RPMI8226 (cell line): ENCODE measurements at places on chromosomes 16 and 17.
A peak's percentile ranks its signal among the peaks of the same experiment; 100 is the strongest.

DNA sequence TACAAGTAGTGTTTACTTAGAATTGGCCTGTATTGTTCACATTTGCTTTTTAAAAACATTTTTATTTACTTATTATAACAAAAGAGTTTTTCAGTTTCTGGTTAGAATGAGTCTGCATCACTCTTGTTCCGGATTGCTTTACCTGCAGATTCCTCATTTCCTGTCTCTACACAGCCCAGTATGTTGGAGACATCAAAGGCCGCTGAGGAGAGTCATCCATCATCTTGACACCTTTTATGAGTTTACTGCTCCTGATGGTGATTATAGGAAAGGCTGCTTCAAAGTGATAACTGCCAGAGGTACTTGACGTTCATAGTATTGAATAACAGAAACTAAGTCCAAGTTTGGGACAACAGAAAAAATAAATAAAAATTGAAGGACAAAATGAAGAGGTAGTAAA is 490.5 kb upstream of the CA10 start:
- no peak for DNase-seq

DNA sequence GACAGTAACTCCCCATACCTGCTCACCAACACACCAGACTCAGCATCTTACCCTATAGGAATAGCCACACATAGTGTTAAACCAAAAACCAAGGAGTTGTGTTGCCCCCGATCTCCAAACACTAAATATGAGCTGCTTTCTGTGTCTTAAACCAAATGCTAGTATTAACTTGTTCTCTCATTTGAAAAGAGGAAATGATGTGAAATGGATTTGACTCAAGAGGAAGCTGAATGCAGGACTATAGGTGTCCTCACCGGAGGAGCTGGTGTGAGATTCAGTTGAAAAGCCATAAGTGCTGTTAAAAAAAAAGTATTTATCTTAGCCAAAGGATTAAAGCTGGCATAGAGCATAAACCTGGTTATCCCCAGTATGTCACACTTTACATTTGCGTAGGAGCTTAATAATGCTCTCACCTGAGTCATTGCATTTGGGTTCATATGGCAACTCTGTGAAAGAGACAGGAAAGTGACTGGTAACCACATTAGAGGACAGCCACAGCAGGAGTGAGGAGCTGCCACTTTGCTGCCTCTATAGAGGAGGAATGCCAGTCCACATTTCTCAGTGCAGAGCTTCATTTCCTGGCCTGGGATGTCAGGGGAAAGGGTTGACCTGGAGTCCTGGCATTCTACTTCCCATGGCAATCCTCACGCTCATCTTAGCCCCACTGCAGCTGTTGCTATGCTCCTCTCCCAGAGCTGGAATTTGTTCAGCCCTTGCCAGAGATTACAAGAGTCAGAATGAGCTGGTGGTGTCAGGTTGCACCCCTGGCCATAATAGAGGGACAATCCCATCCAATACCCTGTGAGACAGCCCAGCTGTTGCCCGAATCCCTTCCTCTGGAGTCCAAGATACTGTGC is 143.3 kb upstream of the ANKFN1 start:
- no peak for DNase-seq

GRCh38 chr16:704552-705380 is 835 bp downstream of the FBXL16 start:
- no peak for DNase-seq

DNA sequence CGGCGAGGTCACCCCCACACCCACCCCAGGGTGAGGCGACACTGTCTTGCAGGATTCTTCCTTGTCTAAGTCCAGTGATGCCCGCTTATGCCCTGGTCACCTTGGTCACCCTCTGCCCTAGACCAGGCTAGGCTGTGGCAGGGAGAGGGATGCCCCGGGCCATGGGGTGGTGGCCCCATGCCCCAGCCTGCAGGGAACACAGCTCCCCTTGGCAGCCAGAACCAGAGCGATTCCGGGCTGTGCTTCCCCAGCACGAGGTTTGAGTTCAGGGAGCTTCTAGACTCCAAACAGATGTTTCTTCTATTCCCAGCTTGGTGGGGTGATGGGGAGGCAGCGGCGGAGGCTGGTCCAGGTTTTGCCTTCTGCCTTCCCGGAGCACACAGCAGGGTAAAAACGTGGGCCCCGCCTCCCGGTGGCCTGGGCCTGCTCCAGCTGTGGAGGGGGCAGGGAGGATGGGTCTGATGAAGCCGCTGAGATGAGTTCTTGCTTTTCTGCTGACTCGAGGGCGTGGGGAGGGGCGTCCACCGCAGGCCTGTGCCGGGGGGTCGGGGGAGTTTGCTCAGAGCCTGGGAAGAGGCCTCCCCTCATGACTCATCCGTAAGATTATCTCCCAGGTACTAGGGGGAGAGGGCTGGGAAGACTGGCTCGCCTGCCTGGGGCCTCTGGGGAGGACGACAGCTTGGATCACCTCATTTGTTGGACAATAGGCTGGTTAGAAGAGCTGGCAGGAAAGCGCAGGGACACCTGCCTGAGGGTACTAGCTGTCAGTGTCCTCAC is 15.4 kb downstream of the SMTNL2 start:
- peak; percentile 48 for DNase-seq

DNA sequence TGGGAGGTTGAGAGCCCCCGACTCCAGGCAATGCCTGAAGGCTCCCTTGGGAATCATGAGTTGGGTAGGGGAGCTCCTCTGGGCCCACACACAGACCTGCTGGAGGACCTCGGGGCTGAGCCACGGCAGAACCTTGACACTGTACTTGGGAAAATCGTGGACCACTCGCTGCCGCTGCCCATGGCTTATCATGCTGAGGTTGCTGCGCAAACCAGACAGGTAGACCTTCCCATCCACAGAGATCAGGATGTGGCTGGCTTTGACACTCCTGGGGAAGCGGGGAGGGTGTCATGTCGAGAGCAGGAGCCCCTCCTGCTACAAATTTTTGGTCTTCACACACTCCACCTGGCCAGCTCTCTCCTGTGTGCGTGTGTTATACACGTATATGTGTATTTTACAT is 7.2 kb upstream of the LIMD2 start:
- no peak for DNase-seq

GRCh38 chr17:72139212-72139611 is 18.4 kb downstream of the SOX9 start:
- DNase-seq, result no peak

GRCh38 chr16:54519161-54519695 is 232.6 kb upstream of the IRX3 start:
- DNase-seq, result no peak

GRCh38 chr17:73949903-73950592 is 253.4 kb upstream of the RPL38 start:
- no peak for DNase-seq

- DNase-seq, result no peak
Measured at GRCh38 chr16:7976563-7976962, 613.7 kb downstream of the TMEM114 start.
